Smooth muscle cell of the umbilical artery (primary cell): ENCODE measurements at places on chromosomes 16 and 17. TPM values are rescaled to one million over a fixed set of nuclear protein-coding genes. Genes with fewer than 3 reads are reported as not detected.

The CCT6B gene
- total RNA-seq = 0.51 and 1.2 TPM in 2 replicates

The COX10 gene
- 13.7 and 16.5 TPM in 2 replicates for total RNA-seq

The NEUROD2 gene
- not detected in 2 replicates for total RNA-seq

The CLEC19A gene
- not detected in 2 replicates for total RNA-seq

The ACSM2A gene
- total RNA-seq = not detected in 2 replicates

The C17orf50 gene
- not detected in 2 replicates for total RNA-seq

The CES5A gene
- total RNA-seq = not detected in 2 replicates

The CA7 gene
- total RNA-seq = not detected in 2 replicates

The SPNS3 gene
- not detected in 2 replicates for total RNA-seq

The KRT28 gene
- not detected in 2 replicates for total RNA-seq

The NLRC5 gene
- total RNA-seq = 10.7 and 34.4 TPM in 2 replicates

The KCNJ18 gene
- total RNA-seq = not detected in 2 replicates
